ENCODE measurements at places on chromosomes 5 and 9.

DNA sequence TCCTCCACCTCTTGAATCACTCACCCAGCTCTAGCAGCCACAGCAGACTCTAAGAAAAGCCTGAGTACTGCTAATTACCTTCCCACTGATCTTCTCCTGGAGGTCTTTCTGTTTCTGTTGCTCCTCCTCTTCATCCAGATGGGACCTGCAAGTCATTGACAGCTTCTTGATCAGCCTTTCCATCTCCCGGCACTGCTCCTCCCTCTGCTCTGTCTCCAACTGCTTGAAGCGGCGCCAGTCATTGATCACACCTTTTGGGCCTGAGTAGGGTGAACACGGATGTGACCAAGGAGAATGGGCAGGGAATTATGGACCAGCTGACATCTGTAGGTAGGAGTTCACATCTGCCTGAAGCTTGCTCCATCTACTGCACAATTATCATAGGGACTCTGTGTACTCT is 5.5 kb downstream of the PDCL start:
- no peak for DNase-seq

DNA sequence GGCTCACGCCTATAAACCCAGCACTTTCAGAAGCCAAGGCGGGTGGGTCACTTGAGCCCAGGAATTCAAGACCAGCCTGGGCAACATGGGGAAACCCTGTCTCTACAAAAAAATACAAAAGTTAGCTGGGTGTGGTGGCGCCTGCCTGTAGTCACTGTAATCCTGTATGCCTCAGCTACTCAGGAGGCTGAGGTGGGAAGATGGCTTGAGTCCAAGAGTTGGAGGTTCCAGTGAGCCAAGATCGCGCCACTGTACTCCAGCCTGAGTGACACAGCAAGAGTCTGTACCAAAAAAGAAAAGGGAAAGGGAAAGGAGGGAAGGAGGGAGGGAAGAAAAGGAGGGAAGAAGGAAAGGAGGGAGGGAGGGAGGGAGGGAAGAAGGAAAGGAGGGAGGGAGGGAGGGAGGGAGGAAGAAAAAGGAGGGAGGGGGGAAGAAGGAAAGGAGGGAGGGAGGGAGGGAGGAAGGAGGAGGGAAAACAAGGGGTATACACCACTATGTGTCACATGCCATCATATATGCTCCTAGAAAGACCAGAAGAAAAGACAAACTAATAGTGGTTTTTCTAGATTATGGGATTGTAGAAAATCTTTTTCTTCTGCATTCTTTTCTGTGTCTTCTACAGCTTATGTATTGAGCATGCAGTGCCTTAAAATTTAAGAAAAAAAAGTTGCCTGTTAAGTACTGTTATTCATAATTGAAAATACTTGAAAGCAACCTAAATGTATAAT is 240.1 kb downstream of the DENND1A start:
- no peak for DNase-seq

DNA sequence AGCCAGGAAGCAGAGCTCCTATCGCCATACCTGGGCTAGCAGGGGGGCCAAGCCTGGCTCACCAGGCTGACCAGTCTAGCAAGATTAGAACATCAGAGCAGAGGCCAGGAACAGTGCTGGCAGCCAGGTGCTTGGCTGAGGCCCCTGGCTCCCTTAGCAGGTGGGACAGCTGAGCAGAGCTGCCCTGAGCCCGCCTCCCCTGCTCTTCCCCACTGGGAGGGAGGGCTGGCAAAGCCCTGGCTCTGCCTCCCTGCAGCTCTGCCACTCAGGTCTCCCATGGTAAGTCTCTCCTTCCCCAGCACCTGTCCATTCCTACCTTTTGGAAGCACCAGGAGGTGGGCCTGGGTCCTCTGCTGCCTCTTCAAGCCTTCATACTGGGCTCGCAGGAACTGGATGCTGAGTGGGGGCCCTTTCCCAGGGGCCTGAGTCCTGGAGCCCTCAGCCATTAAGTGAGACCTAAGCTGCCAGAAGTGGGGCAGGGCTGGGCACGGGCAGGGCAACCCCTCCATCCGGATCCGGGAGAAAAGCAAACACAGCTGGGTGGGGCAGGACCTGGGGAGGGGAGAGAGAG is 803 bp downstream of the C9orf152 start:
- DNase-seq, result no peak

GRCh38 chr9:36268007-36268427 is 9.8 kb upstream of the GNE start:
- DNase-seq, result no peak

GRCh38 chr9:95061916-95062595 is 255.5 kb downstream of the FANCC start:
- DNase-seq, result no peak

DNA sequence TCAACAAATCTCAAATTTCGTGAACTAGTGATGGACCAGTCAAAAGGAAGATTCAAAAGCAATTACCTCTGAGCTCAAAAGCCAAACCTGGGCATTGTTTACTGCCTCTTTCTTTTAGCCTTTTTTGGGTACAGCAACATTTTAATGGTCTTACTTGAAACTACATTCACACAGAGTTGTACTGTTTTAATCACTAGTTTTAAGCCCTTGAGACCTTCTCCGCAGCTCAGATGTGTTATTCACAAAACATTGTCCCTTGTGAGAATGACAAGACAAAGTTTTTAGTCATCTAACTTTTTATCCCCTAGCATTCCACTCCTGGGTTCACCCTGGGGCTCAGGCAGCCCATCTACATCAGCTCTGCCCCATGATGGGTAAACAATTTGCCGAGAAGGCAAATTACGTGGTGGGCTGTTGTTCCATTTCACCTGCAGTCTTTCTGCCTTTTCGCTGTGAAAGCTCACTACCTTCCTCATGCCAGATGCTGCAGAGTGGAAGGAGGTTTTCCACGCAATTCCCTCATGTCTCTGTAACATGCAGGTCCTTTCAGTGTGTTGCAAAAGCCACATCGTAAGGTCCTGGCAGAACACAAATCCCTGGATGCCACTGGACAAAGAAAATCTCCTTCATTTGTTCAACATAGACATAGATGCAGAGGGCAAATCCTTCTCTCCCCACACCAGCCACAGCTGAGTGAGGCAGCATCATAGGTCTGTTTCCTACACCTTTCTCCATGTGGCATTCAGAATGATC is 175.7 kb downstream of the EBF1 start:
- DNase-seq, result no peak

- DNase-seq, result no peak
Observed at GRCh38 chr5:38462976-38463633, 93.3 kb downstream of the LIFR start.

GRCh38 chr5:129094087-129094923 is at the start of gene ISOC1:
ISOC1 (plus strand) TSS chr5:129094749; CDS start chr5:129094767, 18 bp downstream.
- DNase-seq, result peak; percentile 68

DNA sequence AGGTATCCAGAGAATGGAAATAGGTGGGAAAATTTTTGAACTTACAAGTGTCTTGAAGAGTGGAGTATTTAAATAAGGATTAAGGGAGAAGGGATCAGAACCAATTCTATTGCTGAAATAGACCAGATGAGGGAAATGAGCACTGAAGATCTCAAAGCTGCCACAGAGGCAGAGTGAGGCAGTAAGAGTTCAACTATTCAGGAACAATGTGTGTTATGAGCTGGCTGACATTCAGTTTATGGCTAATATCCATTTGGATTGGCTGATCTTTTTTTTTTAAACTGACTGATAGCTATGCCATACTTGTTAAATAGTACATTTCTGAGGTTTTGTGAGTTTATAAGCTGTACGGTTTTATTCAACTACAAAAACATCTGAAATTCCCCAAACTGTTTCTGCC is 95.3 kb upstream of the GNA14 start:
- DNase-seq, result no peak

DNA sequence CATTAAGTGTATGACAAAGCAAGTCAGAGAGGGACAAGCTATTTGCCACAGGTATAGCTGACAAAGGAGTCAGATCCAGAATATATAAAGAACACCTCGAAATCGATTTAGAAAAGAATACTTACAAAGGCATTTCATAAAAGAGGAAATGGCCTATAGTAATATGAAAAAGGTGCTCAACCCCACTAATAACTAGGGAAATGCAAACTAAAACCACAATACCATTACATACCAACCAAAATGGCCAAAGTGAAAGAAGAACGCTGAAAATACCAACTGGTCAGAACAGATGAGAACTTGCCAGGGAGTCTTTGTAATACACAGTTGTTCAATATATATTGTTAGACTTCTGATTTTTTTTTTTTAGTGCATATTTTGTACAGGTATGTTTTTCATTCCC is 152.9 kb downstream of the CDC42SE2 start:
- no peak for DNase-seq

GRCh38 chr9:130713286-130713960 is 19.8 kb downstream of the EXOSC2 start:
- no peak for DNase-seq

GRCh38 chr5:167539747-167540146 is 751.7 kb upstream of the WWC1 start:
- no peak for DNase-seq

DNA sequence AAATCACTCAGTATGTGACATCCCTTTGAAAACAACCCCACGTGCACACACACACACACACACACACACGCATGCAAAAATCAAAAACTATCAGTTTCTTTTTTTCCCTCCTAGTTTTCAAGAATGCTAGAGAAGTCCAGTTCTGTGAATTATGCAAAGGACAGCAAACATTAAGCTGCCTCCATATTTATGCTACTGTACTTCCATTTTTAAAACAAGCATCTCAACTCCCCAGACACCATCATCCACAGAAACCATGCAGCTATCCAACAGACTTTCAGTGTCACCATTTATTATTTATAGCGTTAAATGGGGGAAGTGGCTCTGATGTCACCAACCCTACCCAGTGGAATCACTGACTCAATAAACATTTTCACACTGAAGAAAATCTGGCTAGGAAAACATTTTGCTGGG is 1.6 kb downstream of the FBXW11 start:
- DNase-seq, result no peak

GRCh38 chr5:115179394-115180164 is 9.9 kb upstream of the TRIM36 start:
- DNase-seq, result peak; percentile 39

- DNase-seq, result no peak
Observed at GRCh38 chr5:135141303-135142268, 107.6 kb upstream of the PITX1 start.

- no peak for DNase-seq
Observed at GRCh38 chr5:75610201-75610600, 1.1 kb upstream of the ANKDD1B start.

DNA sequence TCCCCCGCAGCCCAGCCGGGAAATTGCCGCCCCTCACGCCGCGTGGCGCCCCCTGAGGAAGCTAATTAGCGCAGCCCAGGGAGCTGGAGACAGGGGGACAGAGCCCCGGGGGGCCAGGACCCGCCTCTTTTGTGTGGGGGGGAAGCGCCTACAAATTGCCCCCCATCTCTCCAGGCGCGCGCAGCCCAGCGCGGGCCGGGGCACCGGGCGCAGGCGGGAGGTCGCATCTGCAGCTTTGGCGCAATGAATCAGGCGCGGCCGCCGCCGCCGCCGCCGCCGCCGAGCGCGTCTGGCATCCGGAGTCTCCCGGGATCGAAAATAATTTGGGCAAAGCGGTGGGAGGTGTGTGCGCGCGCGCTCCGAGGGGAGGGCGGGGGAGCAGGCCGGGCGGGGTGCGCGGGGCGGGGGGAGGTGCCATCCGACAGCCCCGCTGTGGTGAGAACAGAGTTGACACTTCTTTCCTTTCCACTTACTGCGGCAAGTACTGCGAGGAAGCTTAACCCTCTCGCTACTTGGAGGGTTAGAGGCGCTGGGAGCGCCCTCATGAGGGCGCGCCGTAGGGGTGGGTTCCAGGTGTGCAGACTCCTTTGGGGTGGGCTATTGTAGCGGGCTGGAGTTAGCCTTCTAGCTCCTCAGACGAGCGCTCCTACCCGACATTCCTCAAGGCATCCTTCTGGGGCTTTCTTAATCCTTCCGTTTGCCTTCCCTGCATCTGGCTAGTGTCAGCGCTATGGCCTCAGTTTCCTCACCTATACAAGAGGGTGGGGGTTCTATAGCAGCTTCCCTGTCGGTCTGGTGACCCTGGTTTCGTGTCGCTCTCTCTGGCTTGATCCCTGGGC is 63.1 kb downstream of the CXXC5 start:
- DNase-seq, result peak; percentile 74

DNA sequence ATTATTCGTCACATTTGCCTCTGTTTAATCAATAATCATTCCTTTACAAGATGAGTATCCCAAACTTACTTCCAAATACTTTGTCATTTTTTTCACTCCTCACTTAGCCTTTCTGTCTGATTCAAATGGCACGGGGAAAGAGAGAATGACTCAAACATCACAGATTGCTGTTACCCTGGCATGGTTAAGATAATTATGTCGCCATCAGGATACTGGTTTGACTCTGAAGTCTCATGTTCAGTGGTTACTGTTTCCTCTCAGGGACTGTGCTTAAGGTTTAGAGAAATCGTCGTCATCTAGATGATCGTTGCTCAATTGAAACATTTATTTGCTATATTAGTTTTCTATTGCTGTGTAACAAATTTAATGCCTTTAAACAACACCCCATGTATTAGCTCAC is 45.2 kb upstream of the RAD23B start:
- no peak for DNase-seq

GRCh38 chr5:61431923-61432620 is 100.0 kb downstream of the ZSWIM6 start:
- no peak for DNase-seq

DNA sequence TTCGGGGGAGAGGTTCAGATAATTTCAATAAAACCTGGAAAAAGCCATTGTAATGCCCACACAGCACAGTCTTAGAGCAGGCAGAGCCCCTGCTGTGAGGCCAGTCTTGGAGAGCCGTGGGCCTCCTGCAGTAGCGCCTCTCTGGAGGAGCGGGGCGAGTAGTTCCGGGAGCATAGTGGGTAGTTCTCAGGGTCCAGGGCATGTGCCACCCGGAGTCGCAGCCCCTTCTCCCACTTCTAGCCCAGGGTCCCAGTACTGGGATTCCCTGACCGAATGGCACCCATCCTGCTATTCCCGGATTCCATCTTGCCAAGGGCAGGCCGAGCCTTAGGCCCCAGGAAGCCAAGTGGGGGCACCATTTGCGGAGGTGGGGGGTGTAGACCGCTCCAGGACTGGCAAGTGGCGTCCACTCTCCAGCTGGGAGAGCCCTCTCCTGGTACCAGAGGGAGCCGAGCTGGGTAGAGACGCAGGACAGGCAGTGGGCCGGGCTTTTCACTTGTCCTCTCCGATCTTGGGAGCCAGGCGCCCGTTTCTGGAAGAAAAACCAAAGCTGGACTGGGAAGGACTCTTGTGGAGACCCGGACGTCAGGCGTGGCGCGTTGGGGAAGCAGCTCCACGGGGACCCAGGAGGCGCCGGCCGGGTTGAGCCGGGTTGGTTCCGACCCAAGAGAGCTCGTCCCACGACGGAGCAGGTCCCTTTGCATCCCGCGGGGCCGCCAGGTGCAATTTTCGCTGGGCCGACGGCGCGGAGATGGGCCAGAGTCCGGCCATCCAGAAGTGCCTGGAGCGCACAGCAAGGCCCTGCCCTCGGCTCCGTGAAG is 12.1 kb downstream of the PROP1 start:
- DNase-seq, result no peak

GRCh38 chr9:124480621-124480981 is 26.6 kb downstream of the NR5A1 start:
- DNase-seq, result peak; percentile 99

All from 8988T (cell line).